ENCODE measurements at places on chromosomes 3 and 15. TPM values are rescaled to one million over a fixed set of nuclear protein-coding genes. Genes with fewer than 3 reads are reported as not detected.

DNA sequence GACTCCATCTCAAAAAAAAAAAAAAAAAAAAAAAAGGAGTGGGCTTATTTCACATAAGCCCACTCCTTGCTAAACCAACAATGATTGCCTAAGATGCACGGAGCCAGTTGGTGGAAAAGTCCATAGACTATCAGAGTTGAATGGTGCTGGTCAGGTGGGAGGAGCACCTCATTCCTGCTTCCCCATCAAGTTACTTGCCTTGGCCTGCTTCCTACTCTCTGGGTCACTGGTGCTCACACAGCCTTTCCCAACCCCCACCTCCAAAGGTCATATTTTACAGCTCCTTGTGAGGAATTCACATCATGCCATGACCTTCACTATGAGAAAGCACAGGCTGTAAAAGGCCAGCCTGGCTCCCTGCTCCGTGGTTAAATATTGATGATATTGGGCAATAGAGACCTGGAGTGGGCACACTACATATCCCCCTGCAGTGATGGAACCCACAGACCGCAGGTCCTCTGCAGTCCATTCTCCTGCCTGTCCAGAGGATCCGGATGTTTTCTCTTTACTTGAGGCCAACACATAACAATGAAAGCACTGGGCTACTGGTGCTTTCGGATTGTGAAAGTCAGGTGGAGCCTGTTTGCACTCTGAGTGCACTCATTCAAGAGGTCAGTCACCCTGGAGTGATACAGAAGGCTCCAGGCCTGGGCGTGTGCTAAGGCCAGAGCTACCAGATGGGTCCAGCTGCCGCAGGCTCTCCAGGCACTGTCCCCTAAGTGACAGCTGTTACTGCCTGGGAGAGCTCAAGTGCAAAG lies at the start of gene SLC51B:
Gene SLC51B, plus strand, starts transcription at position 664 of the 758 bp plus-strand sequence. CDS start 4,618 bp downstream, outside the sequence.
- DNase-seq: no peak

Gene MYL3
- not detected for total RNA-seq

- peak; percentile 65 for DNase-seq
Observed at GRCh38 chr3:41893977-41894376, 67.9 kb downstream of the ULK4 start.

Gene ST6GAL1
- 11.5 TPM for total RNA-seq

Gene PIK3CB
- total RNA-seq: 21.1 TPM

- DNase-seq: peak; percentile 21
Observed at GRCh38 chr3:174533286-174533685, 325.8 kb upstream of the NAALADL2 start.

- DNase-seq: no peak
Observed at GRCh38 chr3:160953686-160954085, 151.5 kb downstream of the B3GALNT1 start.

- DNase-seq: no peak
Observed at GRCh38 chr3:129004639-129005295, 3.7 kb downstream of the EFCC1 start.

Gene PLA2G4B
- 3.8 TPM for total RNA-seq

- no peak for DNase-seq
Observed at GRCh38 chr15:74258456-74259291, 22.5 kb downstream of the CCDC33 start.

DNA sequence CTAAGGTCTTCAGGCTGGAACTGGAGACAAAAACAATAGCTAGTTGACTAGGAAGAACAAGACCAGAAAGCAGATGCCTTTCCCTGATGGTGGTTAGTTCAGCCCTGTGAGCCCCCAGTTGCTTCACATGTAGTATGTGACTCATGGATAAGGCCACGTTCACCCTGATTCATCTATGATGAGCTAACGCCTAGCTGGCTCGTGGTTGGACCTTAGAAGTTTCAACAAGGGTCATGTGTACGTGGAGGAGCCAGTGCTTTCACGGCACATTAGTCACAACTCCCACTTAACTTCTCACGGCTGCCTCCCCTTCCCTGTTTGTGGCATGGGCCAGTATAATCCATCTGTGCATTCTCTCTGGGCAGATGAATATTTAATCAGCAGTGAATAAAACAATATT lies 20.6 kb downstream of the COL8A1 start:
- DNase-seq: peak; percentile 94

Gene BFSP2
- total RNA-seq: not detected
